H7 (cell line): ENCODE measurements at places on chromosomes 1 and 21.
A peak's percentile ranks its signal among the peaks of the same experiment; 100 is the strongest.

DNA sequence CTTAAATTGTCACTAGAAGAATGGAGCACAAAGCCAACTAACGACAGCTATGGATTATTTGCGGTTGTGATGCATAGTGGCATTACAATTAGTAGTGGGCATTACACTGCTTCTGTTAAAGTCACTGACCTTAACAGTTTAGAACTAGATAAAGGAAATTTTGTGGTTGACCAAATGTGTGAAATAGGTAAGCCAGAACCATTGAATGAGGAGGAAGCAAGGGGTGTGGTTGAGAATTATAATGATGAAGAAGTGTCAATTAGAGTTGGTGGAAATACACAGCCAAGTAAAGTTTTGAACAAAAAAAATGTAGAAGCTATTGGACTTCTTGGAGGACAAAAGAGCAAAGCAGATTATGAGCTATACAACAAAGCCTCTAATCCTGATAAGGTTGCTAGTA is 13.5 kb downstream of the USP1 start:
- no peak for DNase-seq

GRCh38 chr1:197705941-197706340 is 69.3 kb downstream of the DENND1B start:
- no peak for DNase-seq

GRCh38 chr1:59761443-59761842 is 53.3 kb upstream of the HOOK1 start:
- no peak for DNase-seq

- no peak for DNase-seq
Observed at GRCh38 chr21:17947531-17947930, 128.4 kb upstream of the C21orf91 start.

DNA sequence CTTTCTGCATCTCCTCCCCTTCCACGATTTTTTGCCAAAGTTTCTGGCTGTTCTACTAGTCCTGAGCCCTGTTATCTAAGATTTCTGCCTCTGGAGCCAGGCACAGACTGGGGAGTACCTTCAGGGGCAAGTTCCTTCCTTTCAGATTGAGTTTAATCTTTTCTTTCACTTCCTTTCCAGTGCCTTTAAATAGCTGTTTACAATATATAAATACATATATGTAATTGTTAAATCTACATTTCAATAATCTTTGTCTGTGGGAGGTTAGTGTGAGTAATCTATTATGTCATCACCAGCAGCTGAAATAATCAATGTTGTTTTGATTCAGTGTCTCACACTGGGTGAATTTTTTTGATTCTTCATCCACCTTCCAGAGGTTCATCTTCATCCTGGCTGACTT is 31.8 kb downstream of the DIPK1A start:
- no peak for DNase-seq

DNA sequence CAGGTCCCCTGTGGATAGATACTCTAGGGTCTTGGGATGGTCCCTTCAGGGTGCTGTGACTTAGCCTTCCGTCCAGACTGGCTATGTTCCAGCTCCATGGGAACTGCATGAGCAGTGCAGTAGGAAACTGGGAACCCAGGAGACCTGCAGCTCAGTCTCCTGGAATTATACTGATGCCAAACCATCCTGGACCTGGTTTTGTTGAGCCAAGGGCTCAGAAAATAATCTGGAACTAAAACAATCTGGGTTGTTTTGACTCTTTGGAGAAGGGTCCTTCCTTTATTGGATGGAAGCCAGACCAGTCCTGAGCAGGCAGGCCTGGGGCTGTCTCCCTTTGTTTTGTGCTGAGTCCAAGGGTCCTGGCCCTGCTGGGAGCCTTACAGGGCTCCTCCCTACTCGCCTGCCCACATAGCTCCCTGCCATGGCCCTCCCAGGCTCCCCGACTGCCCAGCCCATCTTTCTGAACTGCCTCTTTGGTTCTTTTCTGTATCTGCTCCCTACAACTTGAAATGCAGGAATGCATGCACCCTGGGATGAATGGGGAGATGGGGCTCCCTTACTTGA is 1.2 kb downstream of the IPO13 start:
- no peak for DNase-seq

- no peak for DNase-seq
Observed at GRCh38 chr1:117398957-117399356, 31.7 kb downstream of the MAN1A2 start.

- DNase-seq, result no peak
Observed at GRCh38 chr1:39288735-39289465, 84.4 kb downstream of the MACF1 start.

DNA sequence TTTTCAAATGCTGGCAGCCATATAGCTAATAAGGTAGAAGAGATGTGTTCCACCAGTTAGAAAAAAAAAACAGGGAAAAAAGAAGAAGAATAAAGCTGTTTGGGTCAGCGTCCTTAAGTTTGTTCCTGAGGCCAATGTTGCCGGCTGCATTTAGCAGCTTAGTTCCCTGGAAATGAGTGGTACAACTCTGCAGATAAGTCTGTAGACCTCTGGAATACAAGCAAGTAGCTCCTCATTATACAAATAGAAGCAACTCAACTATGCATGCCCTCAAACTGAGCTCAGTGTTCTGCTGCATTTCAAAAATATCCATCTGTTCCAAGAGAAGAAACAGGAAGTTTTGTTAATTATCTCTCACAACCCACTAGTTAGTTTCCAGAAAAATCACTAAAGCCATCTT is 181.2 kb upstream of the PKN2 start:
- no peak for DNase-seq

DNA sequence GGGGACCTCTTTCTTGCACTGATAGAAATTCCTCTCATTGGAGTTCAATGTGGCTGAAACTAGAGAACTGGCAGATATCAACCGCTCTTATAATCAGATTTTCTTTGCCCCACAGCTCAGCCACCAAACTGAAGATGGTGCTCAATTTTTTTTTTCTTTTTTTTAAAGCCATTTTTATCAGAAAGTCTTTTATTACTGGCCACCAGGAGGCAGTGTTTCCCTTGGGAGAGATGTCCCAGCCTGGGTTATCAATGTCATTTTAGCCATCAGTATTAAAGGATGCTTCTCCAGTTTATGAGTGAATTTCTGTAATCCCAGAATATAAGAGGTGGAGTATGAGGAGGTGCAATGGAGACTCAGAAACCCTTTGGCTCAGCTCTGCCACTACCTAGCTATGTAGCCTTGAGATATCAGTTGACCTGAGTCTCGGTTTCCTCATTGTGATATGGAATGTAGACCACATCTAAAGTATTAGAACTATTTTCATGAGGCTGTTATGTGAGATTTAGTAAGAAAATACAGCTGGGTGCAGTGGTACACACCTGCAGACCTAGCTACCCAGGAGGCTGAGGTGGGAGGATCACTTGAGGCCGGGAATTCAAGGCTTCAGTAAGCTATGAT is 27.6 kb downstream of the CD244 start:
- peak; percentile 53 for DNase-seq

GRCh38 chr1:75449998-75450397 is 160.9 kb downstream of the SLC44A5 start:
- DNase-seq, result no peak

DNA sequence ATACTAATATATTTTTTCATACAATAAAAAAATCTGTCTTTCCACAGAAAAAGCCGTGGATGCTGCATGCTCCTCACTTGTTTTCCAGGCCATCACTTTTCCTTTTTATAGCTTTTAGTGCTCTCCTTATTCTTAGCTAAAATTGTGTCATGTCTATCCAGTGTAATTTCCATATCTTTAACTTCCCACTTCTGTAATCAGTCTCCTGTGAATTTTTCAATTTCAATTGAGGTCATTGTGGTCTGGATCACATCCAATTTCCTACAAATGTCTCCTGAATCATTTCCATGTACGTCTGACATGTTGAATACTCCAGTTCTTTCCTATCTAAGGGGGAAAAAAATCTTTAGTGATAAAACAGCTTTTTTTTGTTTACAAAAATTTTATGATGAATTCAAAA is 838.2 kb upstream of the B3GALT2 start:
- no peak for DNase-seq

GRCh38 chr1:78331799-78332198 is 159.0 kb upstream of the PTGFR start:
- DNase-seq, result no peak

DNA sequence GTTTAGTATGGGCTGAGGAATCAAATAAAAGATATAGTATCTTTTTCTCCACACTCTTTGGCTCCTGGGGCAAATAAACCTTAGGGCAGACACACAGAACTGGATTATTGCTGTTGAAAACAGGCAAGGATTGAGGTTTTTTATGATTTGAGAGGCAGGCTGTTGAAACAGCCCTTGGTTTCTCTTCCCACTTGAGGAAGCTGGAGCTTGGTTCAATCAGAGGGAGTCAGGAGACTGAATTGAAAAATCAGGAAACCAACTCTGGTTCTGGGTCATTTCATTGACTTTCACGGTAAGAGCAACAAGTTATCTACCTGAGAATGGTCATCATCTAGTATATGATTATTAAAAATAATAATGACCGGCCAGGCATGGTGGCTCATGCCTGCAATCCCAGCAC is 108.4 kb downstream of the CNIH3 start:
- no peak for DNase-seq

DNA sequence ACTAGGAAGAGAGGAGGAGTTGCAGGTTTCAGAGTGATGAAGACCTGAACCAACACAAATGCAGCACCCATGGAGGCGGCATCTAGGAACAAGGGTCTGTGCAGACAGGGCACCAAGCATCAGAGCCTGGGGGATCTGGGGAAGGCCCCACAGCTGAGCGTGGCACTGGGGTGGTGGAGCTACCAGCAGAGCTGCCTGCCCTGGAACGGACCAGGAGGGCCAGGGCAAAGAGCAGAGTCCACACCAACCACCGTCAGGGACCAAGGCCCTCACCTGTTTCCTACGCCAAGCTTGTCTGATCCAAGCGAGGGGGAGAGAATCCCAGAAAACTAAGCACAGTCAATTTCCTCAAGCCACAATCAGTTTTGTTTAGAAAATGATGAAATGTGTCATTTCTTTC is 79.0 kb upstream of the SYT6 start:
- DNase-seq, result no peak

GRCh38 chr21:14591882-14592281 is 45.8 kb upstream of the SAMSN1 start:
- no peak for DNase-seq

- no peak for DNase-seq
Observed at GRCh38 chr1:222897527-222898190, 82.8 kb downstream of the DISP1 start.

DNA sequence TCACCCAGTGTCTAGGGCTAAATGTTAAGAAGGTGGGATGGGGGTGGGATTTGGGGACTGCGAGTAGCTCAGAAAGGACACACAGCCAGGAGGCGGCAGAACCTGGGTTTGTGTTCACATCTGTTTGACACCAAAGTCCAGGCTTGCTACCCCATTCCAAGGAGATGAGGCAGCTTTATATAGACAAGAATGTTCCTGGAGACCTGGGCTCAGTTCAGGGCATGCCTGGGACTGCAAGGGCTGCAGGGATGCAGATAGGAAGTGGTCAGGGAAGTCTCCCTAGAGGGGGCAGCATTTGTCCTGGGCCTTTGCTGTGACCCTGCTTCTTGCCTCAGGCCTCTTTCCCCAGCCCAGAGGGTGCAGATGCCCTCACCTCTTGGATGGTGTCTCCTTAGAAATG is 16.3 kb downstream of the PADI3 start:
- DNase-seq, result peak; percentile 75

GRCh38 chr1:51829058-51829457 is 49.5 kb downstream of the NRDC start:
- DNase-seq, result no peak
